Esophagus mucosa (tissue), 1 donor: ENCODE measurements at places on chromosomes 11 and 22. TPM values are rescaled to one million over a fixed set of nuclear protein-coding genes. Genes with fewer than 3 reads are reported as not detected.

DNA sequence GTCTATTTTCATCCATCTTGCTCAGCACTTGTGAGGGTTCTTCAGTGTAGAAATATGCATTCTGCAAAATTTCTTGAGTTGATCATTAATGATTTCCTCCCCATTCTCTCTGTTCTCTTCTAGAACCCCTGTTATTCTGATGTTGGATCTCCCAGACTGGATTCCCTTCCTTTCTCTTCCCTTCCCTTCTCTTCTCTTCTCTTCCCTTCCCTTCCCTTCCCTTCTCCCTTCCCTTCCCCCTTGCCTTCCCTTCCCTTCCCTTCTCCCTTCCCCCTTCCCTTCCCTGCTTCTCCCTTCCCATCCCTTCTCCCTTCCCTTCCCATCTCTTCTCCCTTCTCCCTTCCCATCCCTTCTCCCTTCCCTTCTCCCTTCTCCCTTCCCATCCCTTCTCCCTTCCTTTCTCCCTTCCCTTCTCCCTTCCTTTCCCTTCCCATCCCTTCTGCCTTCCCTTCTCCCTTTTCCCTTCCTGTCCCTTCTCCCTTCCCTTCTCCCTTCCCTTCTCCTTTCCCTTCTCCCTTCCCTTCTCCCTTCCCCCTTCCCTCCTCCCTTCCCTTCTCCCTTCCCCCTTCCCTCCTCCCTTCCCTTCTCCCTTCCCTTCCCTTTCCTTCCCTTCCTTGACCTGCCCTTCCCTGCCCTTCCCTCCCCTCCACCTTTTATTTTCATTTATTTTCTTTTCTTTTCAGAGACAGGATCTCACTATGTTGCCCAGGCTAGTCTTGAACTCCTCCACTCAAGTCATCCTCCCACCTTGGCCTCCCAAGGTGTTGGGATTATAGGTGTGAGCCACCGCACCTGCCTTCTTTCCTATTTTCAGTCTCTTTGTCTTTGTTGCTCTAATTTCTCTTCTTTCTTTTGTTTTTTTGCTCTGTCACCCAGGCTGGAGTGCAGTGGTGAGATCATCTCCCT, 24.9 kb upstream of the RBFOX2 start:
- ATAC-seq: no peak

Gene RASL10A
- total RNA-seq: 0.88 TPM

DNA sequence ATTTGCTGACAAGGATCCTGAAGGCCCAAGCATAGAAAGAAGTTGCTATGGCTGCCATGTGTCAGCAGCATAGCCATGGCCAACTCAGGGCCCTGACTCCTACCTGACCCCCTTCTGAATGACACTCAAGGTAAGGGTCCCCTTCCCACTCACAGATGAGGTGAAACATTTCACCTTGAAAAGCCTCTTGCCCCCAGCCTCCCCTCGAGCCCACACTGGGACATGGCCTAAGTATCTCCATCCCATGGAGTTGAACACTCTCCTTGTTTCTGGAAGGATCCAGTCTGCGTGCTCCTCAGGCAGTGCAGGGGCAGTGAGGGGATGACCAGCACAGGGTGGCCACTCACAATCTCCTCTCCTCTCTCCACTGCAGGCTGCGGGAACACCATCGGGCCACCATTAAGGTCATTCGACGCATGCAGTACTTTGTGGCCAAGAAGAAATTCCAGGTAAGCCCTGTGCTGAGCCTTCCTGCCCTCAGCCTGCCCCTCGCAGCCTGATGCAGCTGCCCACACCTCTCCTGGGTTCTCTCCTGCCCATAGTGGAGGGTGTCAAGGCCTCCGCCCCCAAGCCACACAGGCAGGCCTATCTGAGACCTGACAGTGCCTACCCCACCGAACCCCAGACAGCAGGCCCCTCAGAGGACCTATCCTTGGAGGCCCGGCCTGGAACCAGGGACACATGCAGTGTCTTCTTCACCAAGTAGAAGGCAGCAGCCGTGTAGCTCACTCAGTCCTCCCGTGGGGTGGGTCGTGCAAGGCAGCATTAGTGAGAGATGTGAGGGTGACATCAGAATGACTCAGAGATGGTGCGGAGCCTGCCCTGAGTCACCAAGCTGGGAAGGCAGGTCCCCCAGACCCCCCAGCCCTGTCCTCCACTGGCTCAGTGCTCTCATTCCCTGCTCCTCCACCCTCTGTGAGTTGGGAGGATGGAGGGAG, 68.9 kb upstream of the KCNQ1OT1 start:
- peak; percentile 69 for ATAC-seq

GRCh38 chr11:109426442-109427240, 4.7 kb downstream of the C11orf87 start:
- ATAC-seq: peak; percentile 78

- ATAC-seq: no peak
Measured at GRCh38 chr11:531919-532526, 3.4 kb downstream of the HRAS start.

GRCh38 chr11:59854871-59855270, 9.6 kb upstream of the CBLIF start:
- ATAC-seq: no peak

- ATAC-seq: no peak
Measured at GRCh38 chr22:39293766-39294368, 25.6 kb downstream of the RPL3 start.

DNA sequence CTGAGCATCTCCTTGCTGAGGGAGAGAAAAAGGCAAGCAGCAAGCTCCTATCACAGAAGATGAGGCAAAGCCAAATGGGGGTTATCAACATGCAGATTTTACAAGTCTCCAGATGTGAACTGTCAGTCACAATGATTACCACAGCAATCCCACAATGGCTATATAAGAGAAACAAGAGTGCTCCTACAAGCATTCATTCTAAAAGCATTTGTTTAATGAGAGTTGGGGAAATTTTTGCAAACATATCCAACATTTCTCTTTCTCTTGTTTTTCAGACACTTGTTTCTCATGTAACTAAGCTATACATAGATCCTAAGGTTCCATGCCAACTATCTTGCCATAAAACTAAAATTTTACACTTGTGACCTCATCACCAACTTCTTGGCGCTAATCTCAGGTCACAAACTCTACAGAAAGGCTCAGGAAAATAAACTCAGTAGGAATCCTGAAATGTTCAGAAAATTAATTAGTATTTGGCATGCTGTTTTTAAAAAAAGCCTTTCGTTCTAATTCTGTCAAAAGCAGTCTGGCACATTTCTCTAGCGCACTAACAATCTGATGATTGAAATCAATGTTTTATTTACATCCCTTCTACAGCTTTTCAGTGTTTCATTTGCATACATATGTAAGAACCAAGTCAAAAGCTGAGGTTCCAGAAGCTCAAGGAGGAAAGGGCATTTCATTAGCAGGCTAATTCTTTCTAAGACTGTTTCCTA, 199.5 kb downstream of the TTC28 start:
- ATAC-seq: no peak

Gene CALCB
- not detected for total RNA-seq

Gene LRFN4
- 8.6 TPM for total RNA-seq

DNA sequence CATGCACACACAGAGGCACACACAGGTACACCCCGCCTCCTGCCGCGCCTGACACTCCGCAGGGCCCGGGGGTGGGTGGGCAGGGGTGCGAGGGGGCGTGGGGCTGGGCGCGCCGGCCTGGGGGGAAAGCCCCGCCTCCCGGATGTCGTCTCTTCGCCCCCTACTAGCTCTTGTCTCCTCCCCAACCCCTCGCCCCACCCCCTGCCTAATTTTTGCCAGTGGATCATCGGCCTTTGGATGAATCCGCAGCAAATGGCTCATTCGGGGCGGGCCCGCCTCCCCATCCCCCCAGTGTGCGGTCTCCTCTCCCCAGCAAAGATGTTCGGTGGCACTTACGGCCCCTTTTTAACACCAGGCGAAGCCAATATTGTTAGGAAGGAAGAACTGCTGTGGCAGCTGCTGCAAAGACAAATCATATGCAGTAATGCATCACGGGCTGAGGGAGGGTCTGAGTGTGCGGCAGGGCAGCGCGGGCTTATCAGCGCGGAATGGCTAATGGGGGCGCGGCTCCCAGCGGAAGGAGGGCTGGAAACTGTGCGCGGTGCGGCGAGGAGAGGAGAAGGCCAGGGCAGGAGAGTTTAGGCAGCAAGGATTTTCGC, 13.4 kb upstream of the NECTIN1 start:
- no peak for ATAC-seq

- peak; percentile 64 for ATAC-seq
Measured at GRCh38 chr11:73308961-73309919, 1.2 kb downstream of the ARHGEF17 start.

GRCh38 chr11:1541474-1542204, 30.4 kb downstream of the DUSP8 start:
- no peak for ATAC-seq

- ATAC-seq: no peak
Measured at GRCh38 chr22:23591201-23591791, 11.2 kb upstream of the IGLL1 start.

Gene OTOG
- not detected for total RNA-seq

Gene SCUBE1
- 0.80 TPM for total RNA-seq

DNA sequence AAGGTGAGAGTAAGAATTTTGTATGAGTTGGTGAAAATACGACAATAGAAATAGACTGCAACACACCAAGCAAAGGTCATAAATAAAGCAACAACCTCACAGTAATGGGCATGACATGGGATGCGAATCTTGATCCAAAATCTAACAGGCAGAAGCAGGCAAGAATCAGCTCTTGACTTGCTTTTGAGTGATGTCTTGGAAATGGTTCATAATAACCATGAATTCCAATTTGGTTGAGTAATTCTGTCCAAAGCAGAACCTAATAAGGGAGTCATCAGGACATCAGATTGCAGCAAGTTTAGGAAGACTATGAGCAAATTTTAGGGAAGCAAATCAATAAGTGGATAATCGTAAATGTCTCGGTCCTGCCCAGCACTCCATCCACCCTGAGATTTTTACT, 224.0 kb upstream of the ISX start:
- no peak for ATAC-seq

Gene HEPHL1
- 13.0 TPM for total RNA-seq

Gene PLXNB2
- total RNA-seq: 148 TPM

DNA sequence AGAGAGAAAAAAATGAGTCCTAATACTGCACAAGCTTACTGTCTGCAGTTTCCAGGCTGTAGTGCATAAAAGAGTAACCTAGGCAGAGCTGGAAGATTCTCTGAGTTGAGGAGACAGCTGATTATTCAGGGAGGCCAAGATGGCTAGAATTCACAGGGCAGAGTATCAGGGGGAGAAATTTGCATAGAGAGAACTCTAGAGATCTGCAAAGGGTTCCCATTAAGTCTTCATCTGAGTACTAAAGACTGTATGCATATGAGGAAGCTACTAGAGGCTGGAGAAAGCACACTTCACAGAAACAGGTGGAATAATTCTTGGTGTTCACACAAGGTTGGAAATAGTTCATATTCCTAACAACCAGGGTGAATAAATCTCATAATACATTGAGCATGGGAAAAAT, 66.6 kb upstream of the RRAS2 start:
- ATAC-seq: no peak

DNA sequence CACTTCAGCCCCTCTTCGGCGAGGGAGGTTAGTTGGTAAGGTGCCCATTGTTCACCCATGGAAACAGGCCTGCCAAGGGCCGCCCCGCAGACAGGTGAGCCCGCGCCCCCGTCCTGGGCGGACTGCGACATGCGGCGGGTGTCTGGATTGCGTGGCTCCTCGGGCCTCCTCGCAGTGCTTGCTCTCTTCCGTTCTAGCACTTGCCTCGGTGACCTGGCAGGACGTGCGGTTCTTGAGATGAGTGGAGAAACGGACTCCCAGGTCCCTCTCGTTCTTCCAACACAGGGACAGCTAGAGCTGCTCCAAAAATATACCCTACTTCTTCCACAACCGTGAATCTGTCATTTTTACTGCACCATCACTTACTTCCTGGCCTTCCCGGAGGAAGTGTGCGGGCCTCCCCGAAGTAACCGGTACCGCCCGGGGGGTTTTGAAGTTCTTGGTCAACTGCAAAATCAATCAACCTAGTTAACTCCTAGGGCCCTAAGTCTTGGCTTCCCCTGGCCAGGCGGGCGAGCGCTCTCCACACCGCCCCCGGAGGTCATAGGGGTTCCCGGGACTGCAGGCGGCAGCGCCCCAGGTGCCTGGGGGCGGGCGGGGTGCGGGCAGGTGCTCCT, 745 bp upstream of the ZBTB44 start:
- peak; percentile 37 for ATAC-seq

Gene MYOD1
- not detected for total RNA-seq

- ATAC-seq: peak; percentile 40
Measured at GRCh38 chr11:69683764-69684333, 8.7 kb upstream of the LTO1 start.

Gene GATD1
- 38.4 TPM for total RNA-seq

GRCh38 chr11:210803-211180, 3.3 kb downstream of the RIC8A start:
- ATAC-seq: no peak

Gene DDTL
- 1.7 TPM for total RNA-seq

GRCh38 chr11:116472651-116473050, 300.1 kb downstream of the BUD13 start:
- ATAC-seq: no peak

GRCh38 chr11:86314636-86315035, 12.6 kb downstream of the HIKESHI start:
- ATAC-seq: no peak

- ATAC-seq: no peak
Measured at GRCh38 chr11:111356660-111357048, 22.4 kb downstream of the POU2AF1 start.

Gene EI24
- total RNA-seq: 77.2 TPM

- no peak for ATAC-seq
Measured at GRCh38 chr11:119320240-119320775, 3.4 kb upstream of the MCAM start.

Gene GRAP2
- total RNA-seq: 0.92 TPM

Gene HOATZ
- not detected for total RNA-seq

Gene OR52H1
- not detected for total RNA-seq

GRCh38 chr11:2929950-2930703, 907 bp upstream of the PHLDA2 start:
- ATAC-seq: no peak

Gene FXYD6
- 1.6 TPM for total RNA-seq

GRCh38 chr11:17798716-17799115, 64.1 kb downstream of the KCNC1 start:
- ATAC-seq: no peak

DNA sequence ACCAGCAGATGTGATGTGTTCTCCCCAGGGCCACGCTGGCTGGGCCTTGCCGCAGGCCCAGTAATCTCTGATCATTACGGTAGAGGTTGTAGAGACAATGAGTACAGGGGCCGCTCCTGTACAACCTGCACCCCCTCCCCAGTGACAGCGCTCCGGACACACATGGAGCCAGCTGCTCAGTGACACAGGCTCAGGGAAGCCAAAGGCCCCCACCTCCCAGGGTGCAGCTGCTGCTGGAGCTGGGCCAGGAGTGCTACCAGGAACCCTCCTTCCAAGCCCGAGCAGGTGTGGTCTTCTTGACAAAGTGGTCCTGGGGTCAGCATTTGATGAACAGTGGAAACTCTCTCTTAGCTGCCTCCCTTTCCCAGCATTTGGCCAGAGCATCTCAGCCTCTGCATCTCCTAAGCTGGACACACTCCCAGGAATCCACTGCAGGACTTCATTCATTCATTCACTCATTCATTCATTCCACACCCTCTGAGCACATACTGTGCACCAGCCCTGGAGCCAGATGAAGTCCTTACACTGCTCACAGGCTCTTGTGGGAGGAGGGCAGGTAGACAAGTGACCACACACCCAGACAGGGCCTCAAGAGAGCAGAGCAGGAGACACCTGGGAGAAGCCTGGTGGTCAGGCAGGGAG, 49.6 kb upstream of the MPEG1 start:
- no peak for ATAC-seq

Gene PTPRCAP
- total RNA-seq: 2.5 TPM

GRCh38 chr22:46087816-46088277, 62.5 kb upstream of the PPARA start:
- ATAC-seq: peak; percentile 30
